K562 (cell line): ENCODE measurements at places on chromosomes 2 and 18. TPM values are rescaled to one million over a fixed set of nuclear protein-coding genes. Genes with fewer than 3 reads are reported as not detected.

DNA sequence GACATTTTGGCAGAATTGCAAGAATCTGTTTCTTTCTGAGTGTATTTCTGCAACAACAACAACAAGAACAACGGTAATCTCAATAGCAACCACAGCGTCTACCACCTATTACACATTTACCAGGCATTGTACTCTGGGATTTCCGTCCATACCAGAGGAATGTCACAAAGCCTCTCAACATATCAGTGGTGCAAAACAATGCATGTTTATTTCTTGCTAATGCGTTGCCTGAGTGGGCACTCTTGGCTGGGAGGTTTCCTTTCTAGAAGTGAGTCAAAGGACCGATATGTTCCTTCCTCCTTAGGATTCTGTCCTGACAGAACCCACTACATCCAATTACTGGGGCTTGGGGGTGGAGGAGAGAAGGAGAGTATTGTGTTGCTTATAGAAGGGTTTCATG, 585.6 kb downstream of the TSN start:
- DNase-seq: no peak

DNA sequence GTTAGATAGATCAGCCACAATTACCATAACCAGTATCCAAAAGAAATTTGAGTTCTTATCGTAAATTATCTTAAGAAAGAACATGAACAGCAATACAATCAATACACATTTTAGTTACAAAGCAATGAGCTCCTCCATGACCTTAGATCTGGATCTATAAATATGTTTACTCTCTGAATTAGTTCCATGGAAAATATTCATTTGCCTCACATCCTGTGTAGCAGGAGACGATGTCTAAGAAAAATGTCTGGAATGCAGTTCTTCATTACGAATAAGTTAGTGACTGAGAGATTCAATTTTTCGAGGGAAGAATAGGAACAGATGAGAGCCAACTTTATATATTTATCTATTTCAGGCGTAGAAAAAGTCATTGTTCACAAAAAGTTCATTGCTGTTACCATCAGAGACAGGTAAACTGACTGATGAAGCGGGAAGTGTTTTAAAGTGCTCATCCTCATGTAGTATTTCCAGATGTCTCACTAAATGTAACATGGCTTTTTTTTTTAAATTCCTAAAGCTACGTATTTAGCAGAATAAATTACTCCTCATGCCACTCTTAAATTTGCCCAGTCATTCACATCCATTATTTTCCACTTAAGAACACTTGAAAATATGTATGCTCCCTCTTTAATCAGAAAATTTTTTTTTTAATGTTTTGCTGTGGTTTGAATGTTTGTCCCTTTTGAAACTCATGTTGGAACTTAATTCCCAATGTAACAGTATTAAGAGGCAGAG, 106.5 kb upstream of the SCN1A start:
- no peak for DNase-seq

DNA sequence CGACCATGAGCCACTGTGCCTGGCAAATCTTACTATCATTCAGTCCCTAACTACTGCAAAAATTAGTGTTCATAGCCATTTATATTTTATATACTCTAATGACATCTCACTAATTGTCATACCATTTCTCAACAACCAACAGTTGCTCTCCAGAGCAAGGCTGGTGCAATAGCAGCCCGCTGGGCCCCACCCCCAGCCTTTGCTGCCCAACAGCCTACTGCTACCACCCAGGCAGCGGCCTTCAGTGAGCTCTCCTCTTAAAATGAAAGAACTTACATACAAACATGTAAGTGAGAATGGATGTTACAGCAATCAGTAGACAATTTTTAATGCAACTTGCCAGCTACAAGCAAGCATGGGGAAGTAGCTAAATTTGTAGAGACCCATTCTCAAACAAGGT, 90.5 kb downstream of the HNRNPLL start:
- no peak for DNase-seq

DNA sequence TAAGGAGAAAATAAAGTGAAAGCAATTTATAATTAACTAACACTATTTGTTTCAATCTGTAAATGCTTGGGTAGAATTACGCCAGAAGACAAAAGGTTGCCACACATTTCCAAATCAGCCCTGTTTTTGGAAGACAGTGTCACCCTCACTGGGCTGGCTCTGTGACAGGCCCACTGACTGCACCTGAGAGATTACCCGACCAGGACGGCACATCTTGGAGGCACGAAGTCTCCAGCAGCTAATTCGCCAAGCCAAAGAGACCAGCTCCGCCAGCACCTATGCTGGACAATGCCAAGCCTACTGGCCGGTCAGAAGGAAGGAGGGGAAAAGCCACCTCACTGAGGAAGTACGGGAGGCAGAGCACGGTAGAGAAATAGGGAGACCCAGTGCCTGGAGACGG, 61.9 kb downstream of the CYB5A start:
- no peak for DNase-seq

GRCh38 chr2:180196419-180196977, 189.4 kb upstream of the CWC22 start:
- no peak for DNase-seq

GRCh38 chr2:176269319-176270099, at the start of gene MTX2:
MTX2 (plus strand) TSS chr2:176269442; CDS start chr2:176269630, 188 bp downstream.
- peak; percentile 93 for DNase-seq

- DNase-seq: no peak
Observed at GRCh38 chr2:33153008-33153407, 206.3 kb downstream of the LTBP1 start.

DNA sequence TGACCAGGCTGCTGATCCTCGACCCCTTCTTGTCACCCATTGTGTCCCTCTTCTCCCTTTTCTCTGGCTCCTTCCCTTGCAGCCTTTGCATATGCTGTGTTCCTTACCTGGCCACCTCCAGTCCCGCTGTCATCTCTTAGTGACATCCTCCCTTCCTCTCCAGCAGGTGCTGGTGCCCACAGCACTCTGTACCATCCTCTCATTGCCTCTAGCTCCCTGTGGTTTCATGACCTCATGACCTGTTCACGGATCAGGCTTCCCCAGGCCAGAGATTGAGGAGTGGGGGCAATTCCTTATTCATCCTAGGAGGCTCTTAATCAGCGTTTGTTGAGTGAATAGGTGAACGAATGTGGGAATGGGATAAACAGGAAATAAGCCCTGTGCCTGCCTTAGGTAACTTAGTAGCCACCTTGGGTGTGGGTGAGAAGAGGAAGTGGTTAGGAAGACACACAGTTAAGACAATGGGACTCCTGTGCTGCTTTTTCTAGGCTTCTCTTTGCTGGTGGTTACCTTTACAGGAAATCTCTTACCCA, 35.5 kb downstream of the ITGA6 start:
- no peak for DNase-seq

The GPR45 gene
- polyA plus RNA-seq: not detected in 2 replicates

The PFN4 gene
- polyA plus RNA-seq: not detected in 2 replicates

The PELI1 gene
- 9.2 and 12.5 TPM in 2 replicates for polyA plus RNA-seq

The XIRP2 gene
- polyA plus RNA-seq: 0.04 TPM in 1 of 2 replicates, not detected in the other

The KLHL14 gene
- polyA plus RNA-seq: not detected in 2 replicates

The SAG gene
- polyA plus RNA-seq: not detected in 2 replicates

The TNFRSF11A gene
- polyA plus RNA-seq: 0.03 TPM in 1 of 2 replicates, not detected in the other

The FOXI3 gene
- not detected in 2 replicates for polyA plus RNA-seq

The DPP10 gene
- polyA plus RNA-seq: not detected in 2 replicates

The CD207 gene
- polyA plus RNA-seq: not detected in 2 replicates

The AQP12B gene
- not detected in 2 replicates for polyA plus RNA-seq

The PGAP1 gene
- polyA plus RNA-seq: 0.52 and 0.71 TPM in 2 replicates
